Fibroblast of skin of left quadriceps (primary cell): ENCODE measurements at places on chromosomes 5 and 9.

DNA sequence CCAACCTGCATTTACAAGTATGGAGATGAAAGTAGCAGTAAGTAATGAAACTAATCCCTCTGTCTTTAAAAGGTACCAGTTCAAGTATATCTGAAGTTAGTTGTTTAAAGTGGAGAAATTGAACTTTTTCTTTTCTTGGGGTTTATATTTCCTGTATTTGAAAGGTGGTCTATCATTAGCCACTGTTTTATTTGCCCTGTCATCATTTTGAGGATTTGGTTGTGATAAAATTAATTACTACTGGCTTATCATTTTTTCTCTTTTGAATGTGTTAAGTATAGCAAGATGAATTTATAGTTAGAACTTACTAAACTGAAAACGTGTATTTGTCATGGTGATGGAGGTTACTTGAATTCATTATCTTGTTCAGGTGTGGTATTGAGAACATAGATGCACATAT lies 25.1 kb downstream of the NCBP1 start:
- no peak for DNase-seq

DNA sequence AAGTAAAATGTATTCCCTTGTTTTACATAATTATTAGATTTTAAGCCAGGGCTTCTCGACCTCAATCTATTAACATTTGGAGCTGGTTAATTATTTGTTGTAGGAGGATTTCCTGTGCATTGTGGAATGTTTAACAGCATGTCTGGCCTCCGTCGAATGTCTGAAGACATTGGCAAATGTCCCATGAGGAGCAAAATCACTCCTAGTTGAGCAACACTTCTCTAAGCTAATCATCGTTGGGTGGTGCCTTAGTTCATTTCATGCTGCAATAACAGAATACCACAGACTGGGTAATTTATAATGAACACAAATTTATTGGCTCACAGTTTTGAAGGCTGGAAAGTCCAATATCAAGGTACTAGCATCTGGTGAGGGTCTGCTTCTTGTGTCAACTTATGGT lies 13.4 kb upstream of the VPS13A start:
- peak; percentile 68 for DNase-seq

DNA sequence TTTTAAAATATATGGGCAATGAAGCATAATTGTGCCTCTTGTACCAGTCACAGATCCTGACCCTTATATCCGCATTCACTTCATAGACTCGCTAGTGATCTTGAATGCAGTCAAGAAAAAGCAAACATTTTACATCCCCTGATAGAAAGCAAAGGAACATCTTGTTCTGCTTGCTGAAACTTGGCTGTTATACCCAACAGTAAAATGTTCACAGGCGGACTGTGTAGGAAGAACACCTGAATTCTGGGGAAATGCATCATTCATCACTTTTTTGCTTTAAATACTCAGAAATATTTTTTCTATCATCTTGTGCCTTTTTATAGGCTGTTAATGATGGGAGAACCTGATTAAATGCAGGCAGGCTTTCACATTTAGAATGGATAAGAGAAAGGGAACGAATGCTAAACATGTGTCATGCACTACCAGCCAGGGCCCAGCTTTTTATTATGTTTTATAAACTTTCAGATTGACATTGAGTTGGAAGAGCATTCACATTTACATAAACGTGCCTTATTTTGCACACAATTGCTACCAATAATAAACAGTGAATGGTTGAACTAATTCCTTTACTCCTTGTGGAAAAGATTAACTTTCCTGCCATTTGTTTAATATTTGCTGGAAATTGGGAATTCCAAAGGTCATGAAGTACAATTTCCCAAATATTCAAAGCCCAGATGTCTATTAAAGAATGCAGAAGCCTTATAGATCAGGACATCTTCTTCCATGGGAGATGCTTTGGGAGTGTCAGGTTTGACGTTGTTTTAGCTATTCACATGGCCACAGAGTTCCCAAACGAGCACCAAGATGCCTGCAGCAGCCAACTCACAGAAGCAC lies 756.2 kb downstream of the TLE1 start:
- no peak for DNase-seq

GRCh38 chr5:88770276-88771257 lies 112.4 kb downstream of the MEF2C start:
- DNase-seq: peak; percentile 38
